ENCODE measurements at places on chromosomes 2 and 18.

DNA sequence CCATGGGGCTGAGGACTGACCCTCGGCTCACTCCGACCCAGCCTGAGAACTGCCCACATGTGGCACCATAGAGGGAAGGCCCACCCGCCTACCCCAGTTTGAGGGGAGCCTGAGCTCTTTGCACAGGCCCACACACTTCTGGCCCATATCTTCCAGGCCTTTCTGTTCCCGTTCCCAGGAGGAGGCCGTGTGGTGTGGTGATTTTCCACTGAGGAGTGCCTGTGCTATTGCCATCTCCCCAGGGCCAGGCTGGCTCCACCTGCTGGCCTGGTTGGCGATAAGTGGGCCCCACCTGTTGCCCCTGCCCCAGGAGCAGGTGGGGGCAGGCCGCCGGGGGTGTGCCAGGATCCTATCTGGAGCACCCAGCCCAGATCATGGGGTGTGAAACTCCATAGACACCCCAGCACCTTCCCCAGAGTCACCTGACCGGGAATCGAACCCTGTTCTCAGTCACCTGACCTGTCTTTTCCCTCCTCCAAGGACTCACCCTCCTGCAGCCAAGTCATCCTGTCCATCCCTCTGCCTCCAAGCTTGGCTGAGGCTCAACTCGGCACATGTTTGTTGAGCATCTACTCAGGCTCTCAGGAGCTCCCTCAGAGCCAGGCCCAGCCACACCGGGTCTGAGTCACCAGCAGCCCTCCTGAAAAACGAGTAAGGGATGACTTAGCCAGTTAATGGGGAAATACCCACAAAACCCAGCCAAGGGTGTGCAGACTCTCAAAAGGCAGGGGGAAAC is 120.1 kb downstream of the CYP26B1 start:
- no peak for DNase-seq

DNA sequence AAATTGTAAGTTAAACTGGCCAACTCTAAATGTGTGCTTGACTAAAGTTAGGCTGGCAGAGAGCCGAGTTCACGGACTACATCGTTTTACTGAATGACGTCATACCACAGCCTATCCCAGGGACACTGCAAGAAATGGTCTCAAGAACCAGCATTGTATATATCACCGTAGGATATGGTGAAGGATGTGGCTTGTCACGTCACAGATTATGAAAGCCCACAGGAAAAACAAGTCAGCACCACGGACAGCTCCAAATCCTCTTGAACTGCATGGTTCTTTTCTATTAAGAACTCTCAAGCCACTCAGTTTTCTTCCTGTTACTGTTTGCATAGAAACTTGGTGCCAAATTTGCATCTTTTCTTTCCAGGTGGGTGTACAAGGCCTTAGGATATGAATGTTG is 85.1 kb upstream of the ACAA2 start:
- DNase-seq, result peak; percentile 31

DNA sequence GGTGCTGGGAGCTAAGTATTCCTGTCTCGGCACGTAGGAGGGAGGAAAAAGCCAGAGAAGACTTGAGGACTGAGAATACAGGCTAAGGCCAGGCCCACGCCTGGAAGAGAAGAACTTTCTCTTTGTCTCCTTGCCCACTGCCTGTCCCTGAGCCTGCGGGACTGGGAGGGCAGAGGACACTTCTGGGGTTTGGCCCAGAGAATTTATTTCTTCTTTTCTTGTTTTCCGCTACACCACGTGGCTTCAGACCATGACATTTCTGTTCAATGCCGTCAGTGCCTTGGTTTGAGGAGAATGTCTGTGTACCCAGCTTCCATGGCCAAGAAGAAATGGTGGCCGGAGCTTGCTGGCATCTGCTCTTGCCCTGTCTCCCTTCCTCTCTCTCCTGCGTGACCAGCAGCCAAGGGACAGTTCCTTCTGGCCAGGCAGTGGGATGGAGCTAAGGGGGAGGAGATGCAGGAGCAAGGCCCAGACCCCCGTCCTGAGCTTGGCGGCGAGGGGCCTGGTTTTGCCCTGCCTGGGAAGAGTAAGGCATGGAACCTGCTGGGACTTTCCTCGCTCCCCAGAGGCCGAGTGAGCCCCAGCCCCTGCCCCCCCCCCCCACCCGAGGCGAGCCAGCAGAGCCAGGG is 140.3 kb downstream of the KLHL29 start:
- no peak for DNase-seq

DNA sequence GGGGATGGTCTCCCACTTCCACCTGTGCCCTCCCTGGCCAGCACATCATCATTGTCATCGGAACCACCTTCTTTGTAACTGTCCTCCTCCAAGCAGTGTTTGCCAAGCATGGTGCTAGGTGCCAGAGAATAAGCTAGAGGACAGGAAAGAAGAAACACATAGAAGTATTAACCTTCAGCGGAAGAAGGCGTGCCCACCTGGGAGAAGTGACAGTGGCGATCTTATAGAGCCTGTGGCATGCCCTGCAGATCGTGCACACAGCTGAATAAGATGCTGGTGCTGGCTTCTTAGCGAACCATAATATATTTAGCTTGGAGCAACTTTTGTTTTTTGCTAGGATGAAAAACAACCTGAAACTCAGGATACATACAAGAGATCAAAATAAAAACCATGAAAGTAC is 148.0 kb downstream of the FAM210A start:
- DNase-seq, result no peak

DNA sequence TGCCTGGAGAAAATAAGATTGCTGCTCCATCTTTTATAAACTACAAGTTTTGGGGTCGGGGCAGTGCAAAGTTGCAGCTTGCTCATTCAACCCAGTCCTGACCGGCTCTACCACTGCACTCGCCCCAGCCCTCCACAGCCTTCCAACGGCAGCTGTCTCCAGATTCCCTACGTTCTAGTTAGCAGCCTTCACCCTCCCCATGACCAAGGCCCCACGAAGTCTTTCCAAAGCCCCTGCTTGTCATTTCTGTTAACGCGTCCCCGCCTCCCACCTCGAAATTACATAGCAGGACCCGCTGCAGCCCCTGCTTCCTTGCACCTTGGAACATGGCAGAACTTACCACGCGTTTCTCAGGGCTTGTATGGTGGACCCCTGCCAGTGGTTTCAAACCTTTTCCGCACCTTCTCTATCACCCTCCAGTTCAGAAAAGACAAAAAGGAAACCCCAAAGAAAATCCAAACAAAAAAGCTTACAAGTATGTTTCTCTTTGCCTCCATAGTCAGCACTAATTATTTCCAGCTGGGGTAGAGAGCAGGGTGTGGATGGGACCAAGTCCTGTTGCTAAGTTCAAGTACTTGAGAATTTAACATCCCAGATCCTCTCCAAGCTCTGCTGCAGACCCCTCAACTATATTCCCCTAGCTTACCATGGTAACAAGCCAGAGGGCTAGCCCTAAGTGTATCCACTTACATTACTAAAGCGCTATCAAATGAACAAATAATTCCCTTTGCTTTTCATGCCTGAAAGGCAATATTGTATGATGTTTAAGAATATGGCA is 161.5 kb downstream of the TGIF1 start:
- DNase-seq, result no peak

GRCh38 chr2:196504788-196505187 is 134.7 kb upstream of the CCDC150 start:
- no peak for DNase-seq

DNA sequence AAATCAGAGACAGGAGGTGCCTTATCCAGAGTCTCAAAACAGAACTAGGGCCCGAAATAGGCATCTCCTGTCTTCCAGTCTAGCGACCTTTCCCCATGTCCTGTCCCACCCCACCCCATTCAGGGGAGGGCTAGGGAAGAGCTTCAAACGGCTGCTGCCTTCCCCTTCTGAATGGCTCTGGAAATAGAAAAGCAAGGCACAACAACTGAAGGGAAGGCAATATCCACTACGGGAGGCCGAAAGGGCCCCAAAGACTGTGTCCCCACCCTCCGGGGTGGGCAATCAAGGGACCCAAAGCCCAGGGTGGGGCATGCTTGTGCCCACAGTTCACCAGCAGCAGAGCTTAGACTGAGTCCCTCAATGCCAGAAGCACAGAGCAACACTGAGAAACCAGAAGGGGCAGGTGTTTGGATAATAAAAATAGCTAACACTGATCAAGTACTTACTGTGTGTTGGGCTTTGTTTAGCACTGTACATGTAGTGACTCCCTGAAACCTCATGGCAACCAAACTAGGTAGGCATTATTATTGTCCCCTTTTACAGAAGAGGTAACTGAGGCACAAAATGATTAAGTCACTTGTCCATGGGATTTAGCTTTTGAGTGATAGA is 38.5 kb downstream of the CYRIA start:
- DNase-seq, result no peak

DNA sequence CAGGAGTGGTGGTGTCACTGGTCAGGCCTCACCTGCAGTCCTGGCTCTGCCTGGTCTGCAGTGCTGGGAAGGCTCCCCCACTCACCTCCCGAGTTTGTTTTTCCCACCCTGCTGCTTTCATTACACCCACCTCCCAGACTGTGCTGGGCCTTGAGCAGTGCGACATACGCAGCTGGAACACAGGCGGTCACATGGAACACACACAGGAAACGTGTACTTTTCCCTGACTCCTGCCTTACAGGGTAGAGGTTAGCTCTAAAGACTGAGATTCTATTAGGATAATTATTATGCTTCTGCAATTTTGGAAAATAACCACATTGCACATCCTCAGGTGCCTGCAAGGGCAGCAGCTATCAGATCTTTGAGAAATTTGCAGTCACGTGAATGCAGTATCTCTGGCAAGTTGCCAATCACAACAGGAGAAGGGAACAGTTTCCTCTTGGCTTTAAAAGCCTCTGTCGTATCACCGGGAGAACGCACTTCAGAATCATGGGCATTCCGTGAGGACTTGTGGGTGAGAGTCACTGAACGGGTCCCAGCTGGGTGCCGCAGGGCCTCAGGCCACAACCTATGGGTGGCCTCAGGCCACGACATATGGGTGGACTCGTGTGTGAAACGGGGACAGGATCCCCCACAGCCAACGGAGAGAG is 136.5 kb downstream of the ZNF236 start:
- DNase-seq, result no peak

GRCh38 chr2:152664725-152665124 is 52.5 kb downstream of the PRPF40A start:
- no peak for DNase-seq

GRCh38 chr18:10314066-10314465 is 140.4 kb upstream of the APCDD1 start:
- no peak for DNase-seq
